ENCODE measurements at places on chromosomes 5 and 9.
A peak's percentile ranks its signal among the peaks of the same experiment; 100 is the strongest.

GRCh38 chr5:53448851-53449250, 31.6 kb upstream of the FST start:
- DNase-seq, result no peak

DNA sequence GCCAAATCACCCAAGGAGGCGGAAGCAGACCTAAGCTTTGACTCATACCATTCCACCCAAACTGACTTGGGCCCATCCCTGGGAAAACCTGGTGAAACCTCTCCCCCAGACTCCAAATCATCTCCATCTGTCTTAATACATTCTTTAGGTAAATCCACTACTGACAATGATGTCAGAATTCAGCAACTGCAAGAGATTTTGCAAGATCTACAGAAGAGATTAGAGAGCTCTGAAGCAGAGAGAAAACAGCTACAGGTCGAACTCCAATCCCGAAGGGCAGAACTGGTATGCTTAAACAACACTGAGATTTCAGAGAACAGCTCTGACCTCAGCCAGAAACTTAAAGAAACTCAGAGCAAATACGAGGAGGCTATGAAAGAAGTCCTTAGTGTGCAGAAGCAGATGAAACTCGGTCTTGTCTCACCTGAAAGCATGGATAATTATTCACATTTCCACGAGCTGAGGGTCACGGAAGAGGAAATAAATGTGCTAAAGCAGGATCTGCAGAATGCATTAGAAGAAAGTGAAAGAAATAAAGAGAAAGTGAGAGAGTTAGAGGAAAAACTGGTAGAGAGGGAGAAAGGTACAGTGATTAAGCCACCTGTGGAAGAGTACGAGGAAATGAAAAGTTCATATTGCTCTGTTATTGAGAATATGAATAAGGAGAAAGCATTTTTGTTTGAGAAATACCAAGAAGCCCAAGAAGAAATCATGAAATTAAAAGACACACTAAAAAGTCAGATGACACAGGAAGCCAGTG, 15.8 kb upstream of the TTC23L start:
- no peak for DNase-seq

GRCh38 chr9:98263080-98263479, 7.6 kb upstream of the TBC1D2 start:
- no peak for DNase-seq

DNA sequence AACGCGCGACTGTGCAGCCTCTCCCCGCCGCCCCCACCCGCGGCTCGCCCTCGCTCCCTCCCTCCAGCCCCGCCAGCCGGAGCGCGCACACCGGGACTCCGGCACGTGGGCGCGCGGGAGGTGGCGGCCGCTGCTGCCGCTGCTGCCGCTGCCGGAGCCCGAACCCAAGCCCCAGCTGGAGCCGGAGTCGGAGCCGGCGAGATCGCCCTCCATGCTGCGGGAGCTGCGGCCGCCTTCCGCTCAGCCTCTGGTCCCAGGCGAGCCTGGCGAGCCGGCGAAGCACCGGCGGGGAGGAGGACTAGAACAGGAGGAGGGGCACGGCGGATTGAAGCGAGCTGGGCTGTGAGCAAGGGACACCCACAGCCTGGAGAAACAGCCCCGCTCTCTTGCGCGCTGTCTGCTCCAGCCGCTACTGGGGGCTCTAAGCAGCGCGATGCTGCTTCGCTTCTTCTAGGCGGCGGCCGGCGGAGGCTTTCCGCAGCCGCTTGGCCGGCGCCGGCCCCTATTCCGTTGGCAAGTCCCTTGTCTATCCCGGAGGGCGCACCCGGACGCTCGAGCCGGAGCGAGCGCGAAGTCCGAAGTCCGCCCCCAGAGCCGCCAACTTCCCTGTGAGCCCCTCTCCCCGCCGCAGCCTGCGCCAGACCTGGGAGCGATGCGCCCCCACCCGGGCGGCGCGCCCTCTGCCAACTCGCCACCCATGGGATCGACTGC, 598.7 kb upstream of the SGCD start:
- peak; percentile 30 for DNase-seq

DNA sequence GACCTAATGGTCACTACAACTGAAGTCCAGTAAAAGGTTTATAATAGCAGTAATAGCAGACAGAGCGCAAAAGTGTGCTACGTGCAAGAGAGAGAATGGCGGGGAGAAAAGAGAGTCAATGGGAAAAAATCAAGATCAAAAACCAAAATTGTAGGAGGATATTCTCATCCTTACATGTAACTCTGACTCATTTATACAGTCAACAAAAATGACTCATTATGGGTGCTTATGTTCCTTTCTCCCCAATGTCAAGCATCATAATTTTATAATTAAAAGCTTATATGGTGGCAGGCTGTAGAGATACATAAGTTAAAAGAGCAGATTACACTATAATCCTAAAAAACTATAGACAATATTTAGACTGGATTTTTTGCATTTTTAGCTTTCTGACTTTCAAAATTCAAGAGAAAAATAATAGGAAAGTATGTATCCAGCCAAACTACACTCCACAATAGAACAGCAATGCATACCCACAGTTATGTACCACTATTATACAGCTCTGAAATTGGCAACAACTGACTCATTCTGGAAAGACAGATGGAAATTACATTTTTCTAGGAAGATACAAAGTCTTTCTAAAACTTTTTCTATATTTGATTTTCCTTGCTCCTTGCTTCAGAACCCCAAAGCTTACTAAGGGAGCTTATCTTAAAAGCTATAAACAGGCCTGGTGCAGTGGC, 78.4 kb downstream of the PLPP1 start:
- no peak for DNase-seq

DNA sequence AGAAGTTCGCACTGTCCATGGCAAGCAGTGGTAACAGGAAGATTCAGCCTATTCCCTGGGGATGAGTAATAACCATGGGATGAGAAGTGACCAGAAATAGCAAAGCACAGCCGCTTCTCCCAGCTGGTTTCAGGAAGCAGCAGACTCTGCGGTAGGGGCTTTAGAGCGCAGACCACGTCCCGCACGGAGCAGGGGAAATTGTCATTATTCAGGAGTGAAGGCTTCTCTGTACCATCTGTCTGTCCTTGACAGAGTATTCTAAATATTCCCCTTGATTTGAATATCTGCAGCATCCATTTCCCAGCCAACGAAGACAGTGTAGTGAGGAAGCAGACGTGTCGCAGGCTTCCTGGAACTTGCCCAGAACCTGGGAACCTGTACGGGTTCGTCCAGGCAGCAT, 159.6 kb downstream of the NXNL2 start:
- DNase-seq, result no peak

DNA sequence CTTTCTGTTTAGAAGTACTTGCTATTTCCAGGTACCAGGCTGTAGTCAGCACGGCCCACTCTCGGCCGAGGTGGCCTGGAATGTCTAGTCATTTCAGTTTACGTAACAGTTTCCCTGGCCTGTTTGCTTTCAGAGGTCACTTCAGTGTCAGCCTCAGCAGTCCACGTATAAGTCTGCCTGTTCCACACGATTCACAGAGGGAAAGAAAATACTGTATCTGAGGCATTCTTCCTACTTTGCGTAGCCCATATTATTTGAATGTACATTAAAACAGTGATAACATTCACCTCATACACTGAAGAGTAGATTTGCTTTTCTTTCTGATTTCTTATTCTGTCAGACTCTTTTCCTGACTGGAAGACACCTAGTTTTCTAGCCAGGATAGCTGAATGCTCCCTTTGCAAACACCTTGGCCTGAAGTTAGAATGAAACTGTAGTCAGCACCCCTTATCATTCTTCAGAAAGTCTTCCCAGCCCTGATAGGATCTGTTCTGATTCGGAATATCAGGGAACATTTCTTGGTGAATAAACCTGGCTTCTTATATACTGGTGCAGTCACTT, 140.9 kb downstream of the AOPEP start:
- no peak for DNase-seq

GRCh38 chr9:96318921-96319565, 17.1 kb upstream of the HSD17B3 start:
- no peak for DNase-seq

- DNase-seq, result no peak
Observed at GRCh38 chr9:110126499-110126941, 81.4 kb downstream of the C9orf152 start.

GRCh38 chr5:1814183-1815020, 13.2 kb downstream of the NDUFS6 start:
- DNase-seq, result no peak

GRCh38 chr5:513216-514100, 10.8 kb downstream of the SLC9A3 start:
- DNase-seq, result no peak

DNA sequence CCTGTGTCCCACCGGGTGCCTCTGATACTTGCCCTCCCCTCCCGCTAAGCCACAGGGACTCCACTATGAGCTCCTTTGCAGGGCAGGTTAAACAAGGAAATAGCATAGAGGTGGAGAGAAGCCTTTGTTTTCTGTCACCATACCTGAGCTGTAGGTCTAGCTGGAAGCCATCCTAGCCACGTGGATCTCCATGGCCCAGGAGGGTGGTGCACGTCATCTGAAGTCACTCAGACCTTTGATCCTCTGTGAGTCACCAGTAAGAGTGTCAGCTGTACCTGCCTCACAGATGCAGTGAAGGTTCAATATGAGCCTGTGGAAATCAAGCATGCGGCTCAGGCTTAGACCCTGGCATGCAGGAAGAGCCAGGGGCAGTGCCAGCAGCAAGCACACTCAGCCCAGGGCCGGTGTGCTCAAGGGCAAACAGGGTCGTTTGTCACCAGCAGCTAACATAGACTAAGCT, 55.1 kb downstream of the ASS1 start:
- DNase-seq, result no peak

GRCh38 chr9:24464319-24464951, 81.3 kb downstream of the IZUMO3 start:
- no peak for DNase-seq

DNA sequence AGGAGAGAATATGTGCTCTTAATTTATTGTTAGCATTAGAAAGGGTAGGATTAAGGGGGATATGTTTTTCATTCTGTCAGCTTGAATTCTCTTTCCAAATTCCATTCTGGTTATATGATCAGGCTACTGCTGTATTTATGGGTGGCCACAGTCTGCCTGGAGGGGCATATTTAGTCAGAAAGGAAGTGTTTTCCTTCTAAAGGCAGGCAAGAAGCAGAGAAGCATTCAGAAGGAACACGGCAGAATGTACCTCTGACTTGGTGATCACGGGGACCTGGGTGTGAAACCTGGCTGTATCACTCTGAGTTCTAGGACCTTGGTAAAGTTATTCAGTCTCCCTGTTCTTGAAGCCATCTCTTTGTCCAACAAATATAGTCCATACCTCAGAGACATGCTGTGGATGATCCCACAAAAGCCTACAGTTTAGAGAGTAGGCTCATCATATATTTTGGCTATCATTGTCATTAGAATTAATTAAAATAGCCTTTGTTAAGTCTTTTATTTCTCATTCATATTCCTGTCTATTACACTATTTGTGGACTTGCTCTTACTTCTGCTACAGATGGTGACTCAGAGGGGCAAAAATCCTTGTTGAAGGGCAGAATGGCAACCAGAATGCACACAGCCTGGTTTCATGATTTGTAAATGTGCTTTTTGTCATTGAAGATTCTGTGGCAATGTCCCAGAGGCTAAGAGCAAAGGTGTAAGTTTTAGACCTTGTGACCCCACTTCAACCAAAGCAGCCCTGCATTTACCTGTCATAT, 2.7 kb downstream of the TNC start:
- no peak for DNase-seq

- DNase-seq, result no peak
Observed at GRCh38 chr9:127096208-127096607, 26.2 kb downstream of the ANGPTL2 start.

DNA sequence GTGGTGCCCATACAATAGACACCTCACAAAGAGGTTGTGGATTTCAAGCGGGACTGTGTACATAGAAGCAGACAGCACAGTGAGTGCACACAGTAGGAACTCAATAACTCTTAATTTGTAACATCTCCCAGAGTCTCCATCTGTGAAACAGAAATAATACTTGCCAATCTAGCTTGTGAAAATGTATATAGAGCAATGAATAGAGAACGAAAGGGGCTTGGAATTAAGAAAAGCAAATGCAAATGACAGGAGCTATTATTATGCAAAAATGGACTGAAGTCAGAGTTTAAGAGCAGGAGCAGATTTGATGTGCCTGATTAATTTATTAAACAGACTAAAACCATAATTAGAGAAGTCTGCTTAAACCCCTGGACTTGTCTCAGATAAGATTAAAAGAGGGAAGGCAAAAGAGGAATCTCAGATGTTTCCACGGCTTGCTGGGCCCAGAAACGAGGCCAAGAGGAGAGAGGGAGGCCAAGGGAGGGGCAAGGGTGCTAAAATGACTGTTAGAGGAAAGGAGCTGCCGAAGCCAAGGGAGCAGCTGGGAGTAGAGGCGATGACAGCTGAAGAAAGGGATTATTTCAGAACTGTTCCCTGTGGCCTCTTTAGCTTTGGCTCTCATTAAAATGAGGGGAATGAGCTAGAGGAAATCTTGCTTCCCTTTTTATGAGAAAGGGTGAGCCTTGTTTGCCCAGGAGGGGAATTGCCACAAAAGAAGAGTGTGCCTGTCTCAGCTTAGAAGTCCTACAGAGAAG, 72.1 kb downstream of the FEM1C start:
- DNase-seq, result no peak

- DNase-seq, result no peak
Observed at GRCh38 chr5:35819026-35819425, 37.7 kb upstream of the IL7R start.

GRCh38 chr5:142322403-142322746, 2.4 kb downstream of the SPRY4 start:
- no peak for DNase-seq

- DNase-seq, result no peak
Observed at GRCh38 chr9:126205265-126205664, 121.4 kb upstream of the MVB12B start.

Measured in GM13977 (cell line).